ENCODE measurements at places on chromosomes 1 and 21.
A peak's percentile ranks its signal among the peaks of the same experiment; 100 is the strongest.

- no peaks in the 10 kb centered on the region for H3K4me1 ChIP-seq
- no peaks in the 10 kb centered on the region for H3K27me3 ChIP-seq
- H3K36me3 ChIP-seq = no peaks in the 10 kb centered on the region
- H3K4me3 ChIP-seq = peak overlapping the region; percentile 21
- DNase-seq = no peak
- peak overlapping the region; percentile 70 for H3K27ac ChIP-seq
These were observed 824 bp upstream of the IFI44L start for GRCh38 chr1:78619446-78619802.

GRCh38 chr1:11874258-11874562 lies 15.5 kb upstream of the NPPB start:
- no peaks in the 10 kb centered on the region for H3K36me3 ChIP-seq
- no peak overlapping the region for H3K4me3 ChIP-seq
- H3K27me3 ChIP-seq = no peaks in the 10 kb centered on the region
- no peak overlapping the region for H3K27ac ChIP-seq
- DNase-seq = peak; percentile 30
- no peaks in the 10 kb centered on the region for H3K4me1 ChIP-seq

GRCh38 chr1:4633346-4633745 lies 21.1 kb upstream of the AJAP1 start:
- no peak overlapping the region for H3K4me3 ChIP-seq
- H3K4me1 ChIP-seq = no peaks in the 10 kb centered on the region
- no peak for DNase-seq

- no peaks in the 10 kb centered on the region for H3K4me1 ChIP-seq
- no peaks in the 10 kb centered on the region for H3K36me3 ChIP-seq
- no peak overlapping the region for H3K27ac ChIP-seq
- DNase-seq = no peak
These were observed 663.7 kb downstream of the PTPRC start for GRCh38 chr1:199302554-199302953.

Data from uterus (tissue), 4 donors.